Activated CD4-positive, alpha-beta memory T cell treated with anti-CD3 and anti-CD28 coated beads for 36 hours (primary cell): ENCODE measurements at places on chromosomes 5 and 9. TPM values are rescaled to one million over a fixed set of nuclear protein-coding genes. Genes with fewer than 3 reads are reported as not detected.
A peak's percentile ranks its signal among the peaks of the same experiment; 100 is the strongest.

GRCh38 chr9:11086561-11086960 lies 473.8 kb upstream of the PTPRD start:
- no peak for DNase-seq

DNA sequence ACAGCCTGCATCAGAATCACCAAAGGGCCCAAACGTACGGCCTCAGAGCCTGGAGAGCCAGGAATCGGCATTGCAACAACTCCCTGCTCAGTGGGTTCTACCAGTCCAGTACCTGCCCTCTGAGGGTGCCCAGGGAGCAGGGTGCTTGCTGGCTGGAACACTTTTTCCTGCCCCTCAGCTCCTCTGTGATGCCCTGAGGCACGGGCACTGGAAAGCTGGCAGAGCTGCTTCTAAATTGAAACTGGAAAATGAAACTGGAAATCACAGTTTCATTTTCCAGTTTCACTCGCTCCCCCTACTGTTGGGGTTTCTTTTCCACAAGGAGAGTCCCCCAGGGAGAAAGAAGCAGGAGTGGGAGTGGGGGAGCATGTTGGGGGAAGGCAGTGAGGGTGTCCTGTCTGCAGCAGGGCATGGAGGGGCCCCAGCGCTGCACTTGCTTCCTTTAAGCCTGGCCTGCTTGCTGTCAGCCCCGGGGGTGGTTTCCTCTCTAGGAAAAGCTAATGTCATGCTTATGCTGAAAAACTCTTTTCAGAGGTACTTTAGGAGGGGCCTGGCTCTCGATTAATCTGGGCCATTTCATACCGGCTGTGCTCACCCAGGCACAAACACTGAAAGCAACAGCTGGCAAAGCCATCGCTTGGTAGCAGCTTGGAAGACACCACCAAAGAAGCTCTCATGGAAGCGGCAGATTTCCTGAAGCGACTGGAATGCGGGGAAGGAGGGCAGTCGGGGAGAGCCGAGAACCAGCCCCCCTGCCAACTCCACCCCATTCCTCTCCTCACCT lies 26.2 kb downstream of the IRF1 start:
- DNase-seq, result peak; percentile 67

DNA sequence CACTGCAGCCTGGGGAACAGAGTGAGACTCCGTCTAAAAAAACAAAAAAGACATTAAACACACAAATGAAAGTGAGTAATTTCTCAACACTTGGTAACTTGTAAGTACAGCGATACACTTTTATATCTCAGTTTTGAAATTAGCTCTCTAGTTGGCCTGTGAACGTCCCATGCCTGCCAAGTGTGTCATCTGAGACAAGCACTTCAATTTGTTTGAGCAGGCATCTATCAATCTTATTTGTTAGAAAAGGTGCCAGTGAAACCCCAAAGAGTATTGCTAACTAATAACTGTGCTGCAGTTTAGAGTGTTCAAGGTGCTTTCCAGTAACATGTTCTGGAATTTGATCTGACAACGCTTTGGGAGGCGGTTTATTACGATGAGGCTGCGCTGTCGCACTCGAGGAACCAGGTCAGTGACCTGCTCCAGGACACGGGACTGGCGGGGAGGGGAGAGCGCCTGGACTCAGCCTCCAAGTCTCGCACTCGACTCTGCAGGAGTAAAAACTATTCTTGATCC lies 1.1 kb upstream of the SPIN1 start:
- peak; percentile 50 for DNase-seq

Gene FAM169A
- total RNA-seq, result 9.0 TPM
